ENCODE measurements at places on chromosomes 1 and 21.

DNA sequence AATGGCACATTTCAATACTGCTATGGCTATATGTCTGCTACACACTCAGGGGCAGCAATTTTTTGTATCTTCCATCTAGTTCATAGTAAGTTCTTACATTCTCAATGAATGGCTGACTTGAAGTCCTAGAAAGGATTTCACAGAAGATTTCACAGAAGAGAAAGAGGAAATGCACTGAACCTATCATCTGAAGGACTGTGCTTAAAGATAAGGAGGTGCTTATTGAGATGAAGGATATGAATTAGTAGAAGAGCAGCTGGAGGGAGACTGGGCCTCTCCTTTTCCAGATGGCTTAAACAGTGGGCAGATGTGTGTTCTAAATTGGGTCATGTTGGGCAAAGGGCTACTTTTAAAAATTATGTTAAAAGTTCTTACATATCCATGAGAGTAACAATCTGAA, 14.6 kb downstream of the ADAR start:
- no peak for DNase-seq

DNA sequence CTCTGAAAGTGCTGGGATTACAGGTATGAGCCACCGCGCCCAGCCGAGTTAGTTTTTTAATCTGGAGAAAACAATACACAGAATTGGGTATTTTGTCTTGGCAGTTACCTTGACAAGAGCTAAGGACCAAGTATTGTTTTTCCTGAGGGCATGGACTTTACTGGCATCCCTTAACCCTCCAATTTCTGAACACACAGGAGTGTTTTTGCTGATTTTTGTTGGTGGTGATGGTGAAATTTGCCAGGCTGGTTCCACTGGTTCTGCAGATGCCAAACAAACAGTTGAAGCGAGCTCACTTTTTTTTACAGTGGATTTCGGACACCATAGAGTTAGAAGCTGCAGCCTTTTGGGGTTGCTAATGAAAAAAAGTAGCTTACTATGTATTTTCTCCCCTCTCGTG, 37.2 kb upstream of the SH3D21 start:
- no peak for DNase-seq

GRCh38 chr1:19488136-19488535, 2.8 kb upstream of the CAPZB start:
- no peak for DNase-seq

- DNase-seq = no peak
These were observed 45.6 kb upstream of the JAK1 start for GRCh38 chr1:65011983-65012382.

- no peak for DNase-seq
These were observed 10.8 kb downstream of the LYST start for GRCh38 chr1:235855811-235856429.

- DNase-seq = peak; percentile 89
These were observed 115.7 kb upstream of the IPO9 start for GRCh38 chr1:201713086-201713810.

- no peak for DNase-seq
These were observed 31.9 kb downstream of the NGF start for GRCh38 chr1:115306146-115306545.

DNA sequence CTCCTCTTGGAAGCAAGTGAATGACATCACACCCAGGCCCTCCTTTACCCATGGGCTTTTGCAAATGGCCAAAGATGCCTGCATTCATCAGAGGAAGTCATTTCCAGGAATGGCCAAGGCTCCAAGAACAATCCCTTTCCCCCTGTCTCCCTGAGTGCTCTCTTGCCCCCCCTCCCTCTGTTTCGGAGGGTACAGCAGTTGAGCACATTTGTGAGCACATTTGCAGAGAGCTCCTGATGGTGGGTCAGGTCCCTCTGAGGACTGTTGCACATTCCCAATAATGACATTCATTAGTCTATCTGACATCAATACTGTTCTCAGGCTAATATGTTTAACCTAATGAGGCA, 113.4 kb downstream of the MATN1 start:
- no peak for DNase-seq

DNA sequence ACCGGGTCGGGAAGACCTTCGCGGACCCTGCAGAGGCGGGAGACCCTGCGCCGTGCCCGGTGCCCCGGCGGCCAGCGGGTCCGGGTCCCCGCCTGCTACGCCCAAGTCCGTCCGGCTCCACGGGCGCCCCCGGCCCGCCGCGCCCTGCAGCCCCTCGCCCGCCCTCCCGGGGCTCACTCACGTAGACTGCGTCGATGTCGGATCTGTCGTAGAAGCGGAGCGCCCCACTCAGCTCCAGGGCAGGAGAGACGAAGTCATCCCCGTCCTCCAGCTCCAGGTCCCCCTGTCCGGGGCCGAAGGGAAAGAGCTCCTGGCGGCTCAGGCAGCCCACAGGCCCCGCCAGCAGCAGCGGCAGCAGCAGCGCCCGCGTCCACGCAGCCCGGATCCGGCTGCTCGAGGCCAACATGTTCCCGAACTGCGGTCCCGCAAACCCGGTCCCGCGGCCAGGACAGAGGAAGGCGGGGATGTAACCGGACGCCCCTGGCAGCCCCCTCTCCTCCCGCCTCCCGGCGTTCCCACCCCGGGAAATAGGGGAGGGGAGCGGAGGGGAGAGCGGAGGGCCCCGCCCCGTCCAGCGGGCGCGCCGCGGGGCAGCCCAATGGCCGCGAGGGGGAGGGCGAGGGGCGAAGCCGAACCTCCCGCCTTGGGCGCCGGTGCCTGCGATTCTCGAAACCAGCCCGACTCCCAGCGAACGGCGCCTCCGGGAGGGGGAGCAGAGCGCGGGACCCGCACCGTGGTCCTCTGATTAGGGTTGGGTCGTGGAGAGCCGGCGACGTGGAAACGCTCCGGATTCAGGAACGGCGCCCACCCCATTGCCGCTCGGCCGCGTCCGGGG, at the start of gene NID1:
NID1 (minus strand) TSS at position 417 of the 835 bp plus-strand sequence; CDS start at position 406, 11 bp downstream.
- DNase-seq = peak; percentile 31

DNA sequence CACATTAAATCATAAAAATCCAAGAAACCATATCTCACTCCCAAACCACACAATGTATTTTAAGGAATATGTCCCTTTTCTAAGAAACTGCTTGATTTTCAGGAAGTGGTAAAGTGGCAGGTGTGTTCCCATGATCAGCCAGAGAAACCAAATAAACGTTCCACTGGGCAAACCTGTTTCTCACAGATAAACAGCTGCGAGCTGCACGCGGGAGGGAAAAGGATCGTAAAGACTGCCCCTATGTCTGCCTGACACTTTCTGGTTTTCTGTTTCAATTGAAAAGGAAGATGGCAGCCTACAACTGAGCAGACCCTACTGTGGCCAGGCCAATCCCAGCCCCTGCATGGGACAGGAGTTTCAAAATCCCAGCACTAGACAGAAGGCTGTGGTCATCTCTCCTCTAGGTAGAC, 36.6 kb downstream of the HIVEP3 start:
- no peak for DNase-seq

DNA sequence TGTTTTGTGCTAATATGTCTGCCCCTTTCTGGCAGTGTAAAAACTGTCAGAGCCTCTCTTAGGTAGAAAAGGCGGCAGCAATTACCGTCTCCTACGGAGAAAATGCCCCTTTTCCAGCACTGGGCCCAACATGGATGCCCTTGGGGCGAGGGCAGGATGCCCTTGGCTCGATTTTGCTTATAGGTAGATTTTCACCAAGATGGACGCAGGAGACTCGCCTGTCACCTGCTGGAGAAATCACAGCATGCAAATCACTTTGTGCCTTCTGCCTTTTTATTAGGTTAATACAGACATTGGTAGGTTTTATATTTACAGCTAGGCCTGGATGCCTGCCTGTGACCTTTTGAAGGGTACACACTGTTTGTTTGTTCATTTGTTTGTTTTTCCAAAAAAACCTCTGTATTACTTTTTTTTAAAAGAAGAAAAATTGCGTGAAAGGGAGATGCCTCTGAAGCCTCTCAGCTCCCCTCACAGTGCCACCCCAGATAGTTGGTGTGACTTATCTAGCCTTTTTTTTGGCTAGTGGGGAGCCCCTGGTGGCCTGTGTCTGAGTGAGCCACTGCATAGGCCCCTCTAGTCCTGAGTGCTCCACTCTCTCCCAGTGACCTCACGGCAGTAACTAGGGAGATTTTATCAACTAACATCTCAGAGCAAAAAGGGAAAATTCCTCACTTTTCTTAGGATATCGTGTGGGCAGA, 2.5 kb downstream of the ATP1B1 start:
- DNase-seq = peak; percentile 67

GRCh38 chr21:20875742-20876141, 122.5 kb upstream of the NCAM2 start:
- no peak for DNase-seq

DNA sequence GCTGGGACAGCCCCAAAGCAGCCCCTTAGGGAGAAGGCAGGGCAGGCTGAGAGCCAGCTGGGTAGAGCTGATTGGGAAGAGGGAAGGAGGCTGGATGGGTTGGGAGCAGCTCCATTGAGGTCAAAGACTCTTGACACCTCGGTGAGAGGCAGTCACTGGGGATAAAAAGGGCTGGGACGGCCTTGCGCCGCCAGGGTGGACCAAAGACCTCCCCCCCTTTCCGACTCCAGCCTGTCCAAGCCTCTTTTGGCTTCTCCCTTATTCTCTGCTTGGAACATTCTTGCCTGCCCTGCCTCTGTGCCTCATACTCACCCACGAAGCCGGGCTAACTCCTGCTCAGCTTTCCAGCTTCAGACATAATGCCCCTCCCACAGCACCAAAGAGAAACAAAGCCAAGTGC, 51.1 kb downstream of the LRRC38 start:
- no peak for DNase-seq

DNA sequence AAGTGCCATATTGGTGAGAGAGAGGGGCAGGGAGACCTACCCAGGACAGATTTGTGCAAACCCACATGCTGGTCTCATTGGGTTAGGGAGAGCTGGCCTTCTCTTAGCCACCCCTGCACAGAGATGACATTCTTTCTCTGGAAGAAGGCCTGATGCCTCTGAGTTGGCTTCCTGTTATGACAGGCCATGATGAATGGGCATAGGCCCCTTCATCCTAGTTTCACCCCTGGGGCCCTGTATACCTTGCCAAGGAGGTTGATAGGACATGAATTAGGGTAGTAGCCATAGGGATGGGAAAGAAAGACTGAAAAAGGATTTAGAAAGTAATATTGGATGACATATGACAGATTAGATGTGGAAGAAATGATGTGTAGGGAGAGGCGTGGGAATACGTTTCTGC, 46.6 kb downstream of the TENT5C start:
- DNase-seq = no peak

- no peak for DNase-seq
These were observed 153.0 kb downstream of the GABPA start for GRCh38 chr21:25887646-25888306.

- no peak for DNase-seq
These were observed 57.9 kb upstream of the CR2 start for GRCh38 chr1:207396168-207396746.

- DNase-seq = no peak
These were observed 27.9 kb upstream of the EFHD2 start for GRCh38 chr1:15381805-15382204.

DNA sequence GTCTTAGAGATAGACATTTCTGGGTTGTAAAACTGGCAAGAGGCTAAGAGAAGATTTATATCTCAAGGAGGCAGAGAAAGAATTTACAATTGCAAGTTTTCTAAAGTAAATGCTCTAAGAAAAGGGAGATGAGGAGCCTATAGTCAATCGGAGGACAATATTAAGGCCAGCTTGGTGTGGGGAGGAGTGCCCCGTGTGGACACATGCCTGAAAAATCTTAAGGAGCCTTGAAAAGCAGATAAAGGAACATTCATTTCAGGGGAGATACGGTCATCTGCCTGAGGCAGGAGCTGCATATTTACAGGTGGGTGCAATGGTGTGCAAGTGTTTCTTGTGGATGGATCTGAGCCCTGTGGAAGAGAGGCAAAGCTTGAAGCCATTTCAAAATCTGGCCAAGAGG, 25.6 kb downstream of the FCRL2 start:
- DNase-seq = no peak

- no peak for DNase-seq
These were observed 46.5 kb downstream of the ZNHIT6 start for GRCh38 chr1:85661767-85662166.

DNA sequence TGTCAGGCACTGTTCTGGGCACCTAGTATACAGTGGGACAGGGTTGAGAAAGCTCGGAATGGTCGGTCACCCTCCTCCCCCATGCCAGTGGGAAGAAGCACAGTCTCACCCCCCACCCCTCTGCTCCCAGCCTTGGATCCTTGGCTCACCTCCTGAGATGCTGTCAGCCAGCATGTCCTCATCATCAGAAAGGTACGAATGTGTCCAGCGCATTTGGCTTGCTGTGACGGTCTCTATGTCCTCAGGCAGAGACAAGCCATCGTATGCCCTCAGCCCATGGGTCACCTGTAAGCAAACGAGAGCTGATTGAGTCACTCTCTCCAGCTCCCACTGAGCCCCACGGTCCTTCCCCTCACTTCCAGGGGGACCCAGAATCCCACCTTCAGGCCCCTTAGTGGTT, 41.1 kb downstream of the HSPG2 start:
- no peak for DNase-seq

DNA sequence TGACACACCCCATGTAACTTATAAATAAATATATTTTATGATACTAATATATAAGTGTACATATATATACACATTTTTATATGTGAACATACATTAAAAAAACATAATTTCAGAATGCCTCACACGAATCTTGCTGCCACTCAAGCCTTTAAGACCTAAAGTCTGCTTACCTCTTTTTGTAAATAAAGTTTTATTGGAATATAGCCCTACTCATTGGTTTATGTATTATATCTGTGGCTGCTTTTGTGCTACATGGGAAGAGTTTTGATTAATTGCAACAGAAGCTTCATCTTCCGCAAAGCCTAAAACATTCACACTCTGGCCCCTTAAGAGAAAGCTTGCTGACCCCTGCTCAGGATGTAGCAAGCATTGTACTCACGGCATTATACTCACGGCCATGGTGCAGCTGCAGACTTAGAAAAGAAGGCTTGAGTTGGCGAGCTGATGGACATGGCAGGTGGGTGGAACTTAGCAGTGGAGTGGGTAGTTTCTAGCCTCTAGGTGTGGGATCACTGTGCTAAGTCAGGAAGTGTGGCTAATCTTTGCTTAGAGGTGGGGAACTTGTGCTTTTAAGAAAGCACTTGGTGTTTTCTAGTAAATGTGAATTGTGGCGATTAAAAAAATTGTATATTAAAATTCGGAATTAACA, 80.8 kb downstream of the DYRK1A start:
- DNase-seq = no peak

DNA sequence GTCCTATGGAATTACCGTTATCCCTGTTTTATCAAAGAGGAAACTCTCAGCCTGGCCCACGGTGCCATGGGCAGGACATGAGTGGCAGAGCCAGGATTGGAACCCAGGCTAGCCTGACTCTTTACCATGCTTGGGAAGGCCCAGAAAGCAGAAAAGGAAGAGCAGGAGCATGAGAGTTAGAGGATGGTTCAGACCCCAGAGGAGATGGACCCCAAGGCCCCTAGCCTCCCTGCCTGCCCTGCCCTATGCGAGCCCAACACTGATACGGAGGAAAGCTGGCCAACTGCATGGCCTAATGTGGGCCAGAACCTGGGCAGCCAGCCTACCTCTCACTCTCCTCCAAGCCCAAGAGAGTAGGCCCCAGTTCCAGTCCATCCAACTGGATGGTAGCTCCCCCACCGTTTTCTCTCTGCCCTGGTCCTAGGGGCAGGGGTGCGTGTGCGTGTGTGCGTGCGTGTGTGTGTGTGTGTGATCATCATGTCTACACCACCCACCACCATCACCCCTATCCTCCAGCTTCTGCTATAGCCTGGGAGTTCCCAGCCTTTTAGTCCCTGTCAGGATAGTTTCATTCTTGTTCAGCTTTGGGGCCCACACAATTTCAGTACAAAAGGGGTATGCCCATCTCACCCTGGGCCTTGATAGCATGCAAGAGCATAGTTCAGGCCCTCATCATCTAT, 15.4 kb upstream of the MEX3A start:
- no peak for DNase-seq

GRCh38 chr1:207890136-207890738, 20.7 kb downstream of the CD34 start:
- DNase-seq = no peak

GRCh38 chr21:41766883-41767605, at the start of gene RIPK4:
Gene RIPK4 (minus strand): TSS chr21:41767052. CDS start chr21:41767041, 11 bp downstream.
- DNase-seq = no peak
